SK-N-SH treated with all-trans-retinoic acid at 6 μM for 48 hours (cell line): ENCODE measurements at places on chromosomes 12 and 14.

- ATAC-seq: peak; percentile 93
These were observed 37.5 kb downstream of the PLCZ1 start for GRCh38 chr12:18700271-18700670.

GRCh38 chr12:52914576-52915121 lies 9.8 kb upstream of the KRT8 start:
- ATAC-seq: no peak

DNA sequence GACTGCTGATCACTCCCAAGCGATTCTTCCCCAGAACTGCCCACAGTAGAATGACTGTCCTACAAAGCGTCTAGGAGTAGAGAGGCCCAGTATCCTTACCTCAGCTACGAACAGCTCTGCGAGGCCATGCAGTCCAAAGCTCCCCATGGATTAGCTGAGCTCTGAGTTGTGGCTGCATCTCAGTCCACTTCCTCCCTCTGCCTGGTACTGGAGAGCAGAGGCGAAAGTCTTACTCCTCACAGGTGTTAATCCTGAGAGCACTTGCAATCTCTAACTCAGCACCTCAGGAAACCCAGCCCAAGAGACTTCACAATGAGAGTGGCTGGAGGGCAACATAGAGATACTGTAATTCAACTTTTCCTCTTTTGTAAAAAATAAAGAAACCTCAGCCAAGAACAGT lies 493.1 kb downstream of the BCAT1 start:
- no peak for ATAC-seq

DNA sequence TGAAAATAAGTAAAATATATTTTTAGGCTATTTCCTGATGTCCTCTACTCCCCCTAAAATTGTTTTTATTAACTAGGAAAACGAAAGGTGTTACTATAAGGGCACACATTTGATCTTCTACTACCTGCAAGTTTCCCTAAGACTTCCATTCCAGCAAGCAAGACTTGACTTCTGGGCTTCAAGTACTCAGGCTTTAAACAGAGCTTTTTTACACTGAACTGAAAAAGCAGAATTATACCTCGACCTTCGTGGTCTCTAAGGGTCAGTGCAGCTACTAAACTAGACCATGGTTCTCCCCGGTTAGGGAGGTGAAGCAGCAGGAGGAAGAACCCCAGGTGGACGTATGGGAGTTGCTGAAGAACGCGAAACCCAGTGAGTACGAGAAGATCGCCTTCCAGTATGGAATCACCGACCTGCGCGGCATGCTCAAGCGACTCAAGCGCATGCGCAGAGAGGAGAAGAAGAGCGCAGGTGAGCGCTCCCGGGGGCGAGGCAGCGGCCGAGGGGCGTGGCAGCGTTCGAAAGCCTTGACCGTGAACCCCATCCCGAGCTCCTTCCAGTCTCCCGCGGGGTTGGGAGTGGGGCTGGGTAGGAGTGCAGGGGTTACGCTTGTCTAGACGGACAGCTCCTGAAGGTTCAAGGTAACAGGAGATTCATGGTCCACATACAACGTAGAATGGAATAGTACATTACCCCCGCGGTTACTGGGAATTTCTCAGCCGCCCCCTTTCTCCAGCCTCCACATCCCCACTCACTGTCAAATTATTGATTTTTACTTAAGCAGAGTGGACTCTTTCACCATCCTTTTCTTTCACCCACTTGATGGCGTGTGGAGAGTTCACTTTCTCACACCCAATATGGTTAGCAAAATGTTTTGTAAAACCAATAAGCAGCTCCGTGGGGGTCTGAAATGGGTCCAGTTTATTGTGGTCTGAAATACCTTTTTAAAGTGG lies 47.6 kb downstream of the MYBPC1 start:
- ATAC-seq: no peak; the same call in 2 of the 3 replicates

DNA sequence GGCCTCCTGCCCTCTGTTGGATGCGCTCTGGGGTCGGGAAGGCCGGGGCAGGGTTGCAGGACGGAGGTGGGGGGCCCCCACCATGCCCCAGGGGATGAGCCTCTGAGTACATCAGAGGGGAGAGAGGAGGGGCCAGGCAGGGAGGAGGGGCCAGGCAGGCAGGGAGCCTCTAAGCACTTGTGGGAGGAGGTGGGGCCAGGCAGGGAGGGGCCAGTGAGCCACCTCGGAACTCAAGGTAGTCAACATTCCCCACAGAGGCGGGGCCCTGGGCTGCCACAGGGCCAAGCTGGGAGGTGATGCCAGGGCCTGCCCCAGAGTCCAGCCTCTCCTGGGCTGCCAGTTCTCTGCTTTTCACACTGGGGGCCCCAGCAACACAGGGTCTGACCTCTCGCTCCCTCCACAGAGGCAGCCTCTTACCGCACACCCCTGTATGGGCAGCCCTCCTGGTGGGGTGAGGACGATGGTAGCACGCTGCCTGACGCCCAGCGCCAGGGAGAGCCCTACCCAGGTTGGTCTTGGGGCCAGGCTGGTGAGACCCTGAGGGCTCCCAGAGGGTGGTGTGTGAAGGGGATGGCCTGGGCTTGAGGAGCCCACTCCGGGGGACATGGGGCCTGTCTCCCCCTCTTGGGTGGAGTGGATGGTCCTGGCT lies 17.4 kb downstream of the CEP170B start:
- peak; percentile 35; the same call in 2 of the 3 replicates for ATAC-seq

- no peak for ATAC-seq
These were observed 620.1 kb downstream of the MED13L start for GRCh38 chr12:115657081-115658013.

DNA sequence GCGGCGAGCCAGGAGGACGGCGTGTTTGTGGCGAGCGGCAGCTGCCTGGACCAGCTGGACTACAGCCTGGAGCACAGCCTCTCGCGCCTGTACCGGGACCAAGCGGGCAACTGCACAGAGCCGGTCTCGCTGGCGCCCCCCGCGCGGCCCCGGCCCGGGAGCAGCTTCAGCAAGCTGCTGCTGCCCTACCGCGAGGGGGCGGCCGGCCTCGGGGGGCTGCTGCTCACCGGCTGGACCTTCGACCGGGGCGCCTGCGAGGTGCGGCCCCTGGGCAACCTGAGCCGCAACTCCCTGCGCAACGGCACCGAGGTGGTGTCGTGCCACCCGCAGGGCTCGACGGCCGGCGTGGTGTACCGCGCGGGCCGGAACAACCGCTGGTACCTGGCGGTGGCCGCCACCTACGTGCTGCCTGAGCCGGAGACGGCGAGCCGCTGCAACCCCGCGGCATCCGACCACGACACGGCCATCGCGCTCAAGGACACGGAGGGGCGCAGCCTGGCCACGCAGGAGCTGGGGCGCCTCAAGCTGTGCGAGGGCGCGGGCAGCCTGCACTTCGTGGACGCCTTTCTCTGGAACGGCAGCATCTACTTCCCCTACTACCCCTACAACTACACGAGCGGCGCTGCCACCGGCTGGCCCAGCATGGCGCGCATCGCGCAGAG lies 873 bp downstream of the PLXNC1 start:
- ATAC-seq: no peak; the same call in none of the 3 replicates

DNA sequence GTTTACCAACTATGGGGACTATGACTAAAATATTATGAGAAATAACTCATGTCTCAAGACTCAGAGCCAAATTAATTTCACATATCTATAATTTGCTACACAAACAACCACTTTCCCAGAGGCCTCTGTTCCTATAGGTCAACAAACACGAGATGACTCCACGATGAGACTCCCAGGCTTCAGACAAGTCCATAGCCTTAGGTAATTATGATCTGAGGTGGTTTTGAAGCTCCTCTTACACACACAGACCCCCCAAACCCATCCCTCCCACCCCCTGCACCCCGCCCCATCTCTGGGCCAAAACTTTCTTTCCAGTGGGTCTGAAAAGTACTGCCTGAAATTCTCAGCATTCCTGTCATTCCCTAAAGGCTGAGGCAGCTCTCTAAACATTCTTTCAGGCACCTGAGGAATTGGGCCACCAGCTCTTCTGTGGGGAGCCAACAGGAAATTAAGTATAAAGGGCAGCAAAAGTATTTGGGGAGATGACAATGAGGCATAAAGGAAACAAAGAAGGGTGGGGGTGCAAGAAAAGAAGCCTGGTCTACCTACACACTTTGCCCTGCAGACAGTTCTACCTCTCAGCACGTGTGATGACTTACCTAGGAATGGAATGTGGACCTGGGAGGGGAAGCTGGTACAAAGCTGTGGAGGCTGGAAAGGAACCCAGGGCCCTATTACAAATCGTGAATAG lies 143.6 kb downstream of the PAWR start:
- peak; percentile 73 for ATAC-seq

DNA sequence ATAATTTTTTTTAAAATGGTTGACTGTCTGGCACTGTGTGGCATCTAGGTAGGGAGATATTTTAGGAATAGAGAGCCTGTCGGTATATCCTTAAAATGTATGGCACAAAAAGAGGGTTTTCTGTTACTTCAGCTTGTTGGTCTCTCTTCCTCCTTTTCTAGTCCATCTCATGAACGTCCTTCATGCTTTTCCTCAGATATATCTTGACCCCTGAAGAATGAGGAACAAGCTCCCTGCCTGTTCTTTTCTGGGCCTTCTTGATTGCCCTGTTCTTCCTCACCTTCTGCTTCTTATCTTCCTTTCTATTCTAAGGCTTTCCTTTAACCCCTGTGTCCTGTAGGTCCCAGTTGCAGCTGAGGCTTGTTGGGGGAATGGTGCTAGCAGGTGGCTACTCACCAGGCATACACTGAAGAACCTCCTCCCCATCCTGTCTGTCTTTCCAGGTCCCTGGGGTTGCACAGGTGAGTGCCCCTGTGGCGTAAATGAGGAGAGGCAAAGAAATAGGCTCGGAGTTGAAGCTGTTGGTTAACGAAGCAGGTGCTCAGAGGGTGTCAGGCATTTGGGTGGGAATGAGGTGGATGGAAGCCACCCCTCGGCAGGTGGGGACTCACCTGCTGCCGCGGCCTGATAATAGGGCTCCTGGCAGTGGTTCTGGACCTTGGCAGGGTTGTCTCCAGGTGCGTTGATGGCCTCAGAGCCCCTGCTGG lies 7.2 kb upstream of the C1R start:
- ATAC-seq: no peak

DNA sequence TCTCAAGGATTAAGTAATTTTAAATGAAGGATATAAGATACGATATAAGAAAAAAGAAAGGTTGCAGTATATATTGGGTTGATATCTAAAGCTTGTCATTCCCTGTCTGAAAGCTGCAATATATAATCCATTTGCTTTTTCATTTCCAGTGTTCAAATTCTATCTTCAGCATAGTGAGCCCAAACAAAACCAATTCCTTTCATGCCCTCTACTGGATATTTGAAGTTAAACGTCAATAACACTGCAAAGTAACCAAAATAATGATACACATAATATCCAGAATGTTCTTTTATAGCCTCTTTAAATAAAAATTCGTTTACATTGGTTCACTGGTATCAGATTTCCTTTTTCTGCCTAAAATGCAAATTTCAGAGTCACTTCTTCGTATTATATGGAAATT lies 64.5 kb upstream of the DAAM1 start:
- peak; percentile 71 for ATAC-seq

- no peak for ATAC-seq
These were observed 39.9 kb downstream of the SOS2 start for GRCh38 chr14:50191499-50191898.

- no peak for ATAC-seq
These were observed 34.2 kb downstream of the ATP2B1 start for GRCh38 chr12:89674326-89674942.

DNA sequence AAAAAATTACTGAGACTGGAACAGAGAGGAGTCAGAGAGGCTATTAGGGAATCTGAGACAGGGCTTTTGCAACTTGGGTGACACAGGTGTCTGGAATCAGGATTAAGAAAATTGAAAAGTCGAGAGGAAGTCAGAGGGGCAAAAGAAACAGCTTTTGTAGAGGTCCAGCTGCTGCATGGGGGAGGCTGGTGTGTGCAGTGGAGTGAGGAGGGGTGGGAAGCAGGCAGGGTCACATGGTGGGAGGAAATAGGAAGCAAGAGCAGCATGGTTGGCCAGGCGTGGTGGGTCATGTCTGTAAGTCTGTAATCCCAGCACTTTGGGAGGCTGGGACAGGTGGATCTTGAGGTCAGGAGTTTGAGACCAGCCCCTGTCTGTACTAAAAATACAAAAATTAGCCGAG lies 69.7 kb upstream of the VRK1 start:
- ATAC-seq: no peak

DNA sequence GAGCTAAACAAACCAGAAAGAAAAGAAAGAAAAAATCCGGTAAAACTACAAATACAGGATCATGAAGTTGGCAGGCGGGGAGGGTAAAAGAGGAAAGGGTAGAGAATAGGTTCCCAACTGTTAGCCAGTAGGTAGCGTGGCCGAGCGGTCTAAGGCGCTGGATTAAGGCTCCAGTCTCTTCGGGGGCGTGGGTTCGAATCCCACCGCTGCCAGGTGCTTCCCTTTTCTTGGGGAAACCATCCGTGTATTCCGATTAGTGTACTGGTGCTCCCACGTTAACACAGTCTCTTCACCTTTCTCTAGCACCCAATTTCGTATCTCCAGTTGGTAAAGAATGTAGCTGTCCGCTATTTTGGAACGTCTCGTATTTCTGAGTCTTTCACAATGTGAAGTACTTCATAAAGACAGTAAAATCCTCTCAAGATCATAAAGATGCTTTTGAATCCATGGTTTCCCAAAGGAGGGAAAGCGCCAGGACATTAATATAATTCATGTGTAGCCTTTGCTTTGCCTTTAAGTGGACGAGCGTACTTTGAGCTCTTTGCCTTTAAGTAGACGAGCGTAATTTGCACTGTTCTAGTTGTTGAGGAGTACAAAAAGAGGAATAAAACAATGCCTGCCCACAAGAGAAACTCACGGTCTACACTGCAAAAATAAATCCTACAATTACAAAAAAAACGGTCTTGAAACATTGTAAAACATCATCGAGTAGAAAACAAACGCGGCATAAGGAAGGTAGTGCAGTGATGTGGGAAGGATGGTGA lies 19.0 kb upstream of the RNASE12 start:
- ATAC-seq: peak; percentile 60

DNA sequence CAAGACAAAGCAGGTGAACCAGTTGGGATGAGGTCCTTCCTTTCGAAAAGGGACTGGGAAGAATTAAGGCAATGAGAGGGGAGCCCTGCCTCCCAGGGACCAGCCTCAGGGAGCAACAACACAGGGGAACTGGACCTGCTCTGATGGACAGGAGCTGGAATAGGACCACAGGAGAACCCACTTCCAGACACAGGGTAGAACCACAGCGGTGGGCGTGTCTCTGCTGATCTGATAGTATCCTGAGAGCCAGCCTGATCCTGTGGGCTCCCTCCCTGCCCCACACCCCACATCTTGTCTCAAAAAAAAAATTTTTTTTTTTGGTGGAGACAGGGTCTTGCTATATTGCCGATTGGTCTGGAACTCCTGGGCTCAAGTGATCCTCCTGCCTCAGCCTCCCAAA lies 13.6 kb upstream of the PLEK2 start:
- ATAC-seq: no peak

GRCh38 chr12:64767495-64767894 lies 8.3 kb upstream of the GNS start:
- no peak for ATAC-seq
